Activated CD4-positive, alpha-beta T cell treated with anti-CD3 and anti-CD28 coated beads, Interleukin-2, Interleukin-4, amounts not matched to agents 100 ng/mL and 50 ng/mL, durations not matched to agents 16 hours and 8 hours (primary cell): ENCODE measurements at places on chromosomes 12 and 14.

DNA sequence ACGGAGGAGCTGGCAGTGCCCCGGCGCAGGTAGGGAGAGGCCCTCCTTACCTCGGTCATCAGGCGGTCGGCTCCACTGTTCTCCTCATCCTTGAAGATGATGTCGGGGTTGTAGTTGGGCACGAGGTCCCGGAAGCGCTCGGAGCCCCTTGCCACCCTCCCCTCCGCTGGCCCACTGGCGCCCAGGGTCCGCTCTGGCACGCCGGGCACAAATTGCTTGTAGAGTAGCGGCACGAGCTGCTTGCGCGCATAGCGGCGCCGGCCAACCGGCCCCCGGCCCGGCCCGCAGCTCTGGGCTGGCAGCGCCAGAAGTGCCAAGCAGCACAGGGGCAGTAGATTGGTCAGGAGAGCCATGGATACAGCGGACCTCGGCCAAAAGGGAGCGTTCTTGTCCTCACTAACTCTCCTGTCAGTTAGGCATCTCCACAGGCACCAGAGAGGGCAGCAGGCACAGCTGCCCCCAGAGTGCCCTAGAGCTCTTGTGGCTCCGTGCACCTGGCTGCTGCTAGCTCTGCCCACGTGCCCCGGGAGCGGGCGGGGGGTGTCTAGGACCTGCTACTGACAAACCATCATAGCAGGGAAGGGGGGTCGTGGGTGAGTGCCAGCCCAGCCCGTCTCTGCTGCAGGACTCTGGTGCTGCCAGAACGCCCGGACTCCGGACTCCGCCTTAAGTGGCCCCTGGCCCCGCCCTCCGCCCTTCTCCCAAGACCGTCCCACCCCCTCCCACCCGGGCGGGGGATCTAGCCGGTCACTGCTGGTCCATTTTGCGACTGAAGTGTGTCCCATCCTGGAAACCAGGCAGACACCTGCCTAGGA lies at the start of gene DHH:
Gene DHH (minus strand): TSS at position 642 of the 815 bp plus-strand sequence. CDS start 289 bp downstream, at position 353.
- no peak for DNase-seq

DNA sequence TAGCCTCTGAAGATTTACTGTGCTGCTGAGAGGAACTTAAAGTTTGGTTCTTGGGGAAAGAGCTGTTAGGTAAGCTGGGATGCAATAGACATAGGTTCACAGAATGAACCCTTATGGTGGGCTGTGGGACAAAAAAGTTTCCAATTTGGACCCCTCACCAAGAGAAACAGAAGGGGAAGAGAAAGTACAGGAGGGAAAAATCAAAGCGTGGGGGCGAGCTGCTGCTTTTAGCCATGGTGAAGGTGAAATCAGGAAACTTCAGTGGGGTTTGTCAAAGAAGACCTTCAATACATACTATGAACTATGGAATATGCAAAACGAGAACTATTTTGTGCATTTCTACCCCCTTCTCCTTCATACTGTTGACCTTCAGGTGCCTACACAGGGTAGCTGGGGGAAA lies 10.6 kb upstream of the NINJ2 start:
- DNase-seq: no peak

GRCh38 chr12:62922539-62922938 lies 12.4 kb downstream of the PPM1H start:
- no peak for DNase-seq

GRCh38 chr12:49549735-49550692 lies 11.2 kb downstream of the KCNH3 start:
- no peak for DNase-seq

- DNase-seq: peak; percentile 35
Measured at GRCh38 chr14:106883218-106883692, 1356.9 kb downstream of the TMEM121 start.

DNA sequence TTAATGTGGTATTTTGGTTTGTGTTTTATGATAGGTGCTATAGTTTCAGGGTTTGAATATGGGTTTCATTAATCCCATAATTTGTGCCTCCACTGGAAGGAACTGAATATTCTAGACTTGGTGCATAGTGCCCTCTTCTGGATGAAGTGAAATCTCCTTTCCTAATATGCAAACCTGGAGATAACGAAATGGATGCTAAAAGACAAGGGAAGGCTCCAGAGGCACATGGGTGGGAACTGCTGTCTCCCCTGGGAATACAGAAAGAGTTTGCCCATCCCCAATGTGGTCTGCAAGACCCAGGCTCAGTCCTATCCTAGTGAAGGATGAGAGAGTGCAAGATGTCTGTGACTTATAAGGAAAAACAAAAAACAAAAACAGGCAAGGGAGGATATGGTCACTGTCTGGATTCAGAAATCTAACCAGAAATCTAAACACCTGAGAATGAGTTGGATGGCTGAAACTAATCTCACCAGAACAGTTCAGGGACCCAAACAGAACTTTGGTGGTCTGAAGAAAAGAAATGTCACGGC lies 142.3 kb upstream of the TMPO start:
- DNase-seq: peak; percentile 51

- DNase-seq: no peak
Measured at GRCh38 chr12:92641291-92641690, 61.5 kb upstream of the PLEKHG7 start.
